Fibroblast of lung (primary cell): ENCODE measurements at places on chromosomes 5 and 9. TPM values are rescaled to one million over a fixed set of nuclear protein-coding genes. Genes with fewer than 3 reads are reported as not detected.

- DNase-seq, result no peak
These were observed 14.9 kb downstream of the MEGF10 start for GRCh38 chr5:127305493-127305892.

DNA sequence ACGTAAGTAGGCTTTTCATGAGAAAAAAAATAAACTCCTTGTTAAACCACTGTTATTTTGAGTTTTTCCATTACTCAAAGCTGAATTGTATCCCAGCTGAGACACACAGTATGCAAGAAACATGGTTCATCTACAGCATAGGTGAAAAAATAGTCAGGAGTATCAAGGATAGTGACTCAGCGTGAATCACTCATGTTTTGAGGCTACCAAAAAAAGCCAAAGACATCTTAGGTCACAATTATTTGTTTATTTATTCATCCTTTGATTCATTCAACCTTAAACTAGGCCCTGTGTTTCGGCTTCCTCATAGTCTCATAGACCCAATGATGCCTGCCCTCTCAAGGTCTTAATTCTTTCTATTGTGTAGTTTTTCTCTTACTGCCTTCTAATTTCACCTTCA is 32.9 kb upstream of the STX17 start:
- peak; percentile 85 for DNase-seq

- DNase-seq, result no peak
These were observed 12.4 kb upstream of the ARAP3 start for GRCh38 chr5:141694479-141694878.

DNA sequence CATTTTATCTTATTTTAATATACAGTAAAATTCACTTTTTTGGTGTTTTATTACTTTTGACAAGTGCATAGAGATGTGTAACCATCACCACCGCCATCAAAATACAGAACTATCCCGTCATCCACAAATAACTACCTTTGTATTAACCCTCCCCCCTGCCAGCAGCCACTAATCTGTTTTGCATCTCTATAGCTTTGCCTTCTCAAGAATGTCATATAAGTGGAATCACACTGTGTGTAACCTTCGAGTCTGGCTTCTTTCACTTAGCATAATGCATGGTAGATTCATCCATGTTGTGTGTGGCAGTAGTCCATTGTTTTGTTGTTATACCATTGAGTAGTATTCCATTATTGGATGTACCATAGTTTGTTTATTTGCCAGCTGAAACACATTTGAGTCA is 98.8 kb downstream of the BOD1 start:
- DNase-seq, result no peak

DNA sequence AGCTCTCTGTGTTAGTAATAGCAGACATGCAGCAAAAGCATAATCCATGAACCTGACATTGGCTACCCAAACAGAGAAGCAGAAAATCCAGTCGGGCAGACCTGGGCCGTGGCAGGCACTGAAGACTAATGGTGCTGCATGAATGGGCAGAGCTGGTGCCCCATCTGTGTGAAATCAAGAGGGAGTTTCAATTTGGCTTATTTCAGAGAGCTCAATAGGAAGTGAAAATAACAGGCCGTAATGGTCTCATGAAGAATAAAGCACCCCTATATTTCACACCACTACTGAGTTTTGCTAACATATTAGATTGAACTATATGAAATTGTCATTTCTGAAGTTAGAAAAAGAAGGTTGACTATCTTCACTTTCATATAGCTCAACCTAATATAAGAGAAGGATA is 149.7 kb downstream of the ENC1 start:
- no peak for DNase-seq

DNA sequence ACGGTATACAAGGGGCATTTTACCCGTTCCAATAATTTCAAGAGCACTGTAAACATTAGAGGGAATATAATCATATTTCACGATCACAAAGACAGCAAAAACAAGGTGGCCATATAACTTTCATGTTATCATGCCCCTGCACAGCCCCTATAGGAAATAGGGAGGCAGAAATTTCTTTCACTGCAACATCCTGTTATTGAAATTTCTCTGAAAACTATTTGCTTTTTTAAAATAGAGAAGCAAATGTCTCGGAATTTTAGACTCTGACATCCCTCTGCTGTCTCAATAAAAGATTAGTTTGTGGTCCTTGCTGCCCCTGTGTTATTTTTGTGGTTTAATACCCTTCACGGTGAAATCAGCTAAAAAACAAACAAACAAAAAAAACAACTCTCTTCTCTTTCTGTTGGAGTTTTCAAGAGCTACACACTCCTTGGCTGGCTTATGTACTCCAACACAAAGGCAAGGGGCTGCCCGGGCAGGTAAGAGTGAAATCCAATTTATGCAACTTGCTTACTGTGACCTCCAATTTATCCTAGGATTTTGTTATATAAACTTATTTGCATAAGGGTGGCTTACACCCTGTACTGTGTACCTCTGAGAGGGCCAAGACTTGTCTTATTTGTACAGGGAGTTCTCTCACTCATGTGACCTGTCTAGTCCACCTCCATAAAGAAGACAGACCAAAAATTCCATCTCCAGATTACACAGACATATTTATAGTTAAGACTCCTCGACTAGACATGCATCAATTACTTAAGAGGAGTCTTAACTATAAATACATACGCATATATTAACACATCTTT is 223.6 kb downstream of the MLLT3 start:
- no peak for DNase-seq

GRCh38 chr9:35731415-35732184 is 395 bp downstream of the TLN1 start:
- DNase-seq, result peak; percentile 43

GRCh38 chr5:14347522-14347921 is 204.4 kb downstream of the TRIO start:
- no peak for DNase-seq

GRCh38 chr5:107672211-107673038 is 1.7 kb upstream of the EFNA5 start:
- peak; percentile 98 for DNase-seq

GRCh38 chr9:72132052-72132451 is 17.2 kb upstream of the GDA start:
- no peak for DNase-seq

DNA sequence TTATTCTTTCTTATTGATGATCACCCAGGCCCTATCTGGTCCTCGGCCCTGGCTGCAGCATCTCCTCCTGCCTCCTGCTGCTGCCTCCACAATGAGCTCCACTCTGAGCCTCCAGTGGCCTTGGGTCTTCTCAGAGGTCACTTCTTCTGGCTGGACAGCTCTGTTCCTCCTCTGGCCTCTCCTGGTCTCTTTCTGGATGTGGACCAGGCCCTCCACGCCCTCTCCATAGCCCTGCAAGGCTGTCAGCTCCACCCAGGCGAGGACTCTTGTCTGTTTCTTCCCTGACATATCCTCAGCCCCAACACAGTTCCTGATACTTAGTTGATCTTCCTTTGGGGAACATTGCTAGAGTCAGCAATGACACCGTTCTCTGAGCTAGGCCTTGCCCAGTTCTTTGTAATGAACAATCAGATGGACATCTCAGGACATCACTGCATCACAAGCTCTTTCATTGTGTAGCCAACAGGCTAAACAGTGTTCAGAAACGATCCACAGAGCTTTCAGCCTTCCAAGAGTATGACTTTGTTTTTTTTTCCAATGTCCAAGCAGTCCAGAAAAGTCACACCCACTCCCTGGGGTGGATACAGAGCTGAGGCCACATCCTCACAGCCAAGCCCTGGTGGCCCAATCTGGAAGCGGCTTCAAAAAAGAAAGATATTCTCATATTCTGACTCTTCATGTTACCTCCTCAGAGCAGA is 62.5 kb upstream of the DNAH5 start:
- no peak for DNase-seq

DNA sequence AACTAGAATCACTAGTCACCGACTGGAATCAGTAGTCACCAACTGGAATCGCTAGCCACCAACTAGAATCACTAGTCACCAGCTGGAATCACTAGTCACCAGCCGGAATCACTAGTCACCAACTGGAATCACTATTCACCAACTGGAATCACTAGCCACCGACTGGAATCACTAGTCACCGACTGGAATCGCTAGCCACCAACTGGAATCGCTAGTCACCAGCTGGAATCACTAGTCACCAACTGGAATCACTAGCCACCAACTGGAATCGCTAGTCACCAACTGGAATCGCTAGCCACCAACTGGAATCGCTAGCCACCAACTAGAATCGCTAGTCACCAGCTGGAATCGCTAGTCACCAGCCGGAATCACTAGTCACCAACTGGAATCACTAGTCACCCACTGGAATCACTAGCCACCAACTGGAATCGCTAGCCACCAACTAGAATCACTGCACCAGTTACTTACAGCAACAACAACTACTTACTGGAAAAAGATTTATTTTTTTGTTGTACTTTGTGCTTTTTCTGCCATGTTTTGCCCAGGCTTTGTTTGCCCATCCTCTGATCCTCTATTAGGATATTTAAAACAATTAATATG is 25.7 kb upstream of the FLT4 start:
- DNase-seq, result no peak

DNA sequence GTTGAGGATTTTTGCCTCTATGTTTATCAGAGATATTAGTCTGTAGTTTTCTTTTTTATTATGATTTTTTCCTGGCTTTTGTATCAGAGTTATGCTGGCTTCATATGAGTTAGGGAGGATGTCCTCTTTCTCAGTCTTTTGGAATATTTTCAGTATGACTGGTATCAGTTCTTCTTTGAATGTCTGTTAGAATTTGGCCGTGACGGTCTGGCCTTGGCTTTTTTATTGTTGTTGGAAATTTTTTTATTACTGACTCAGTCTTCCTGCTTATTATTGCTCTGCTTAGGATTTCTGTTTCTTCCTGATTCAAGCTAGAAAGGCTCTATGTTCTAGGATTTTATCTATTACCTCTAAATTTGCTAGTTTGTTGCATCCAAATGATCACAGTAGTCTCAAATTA is 421.9 kb downstream of the CDH10 start:
- DNase-seq, result peak; percentile 68

- peak; percentile 9 for DNase-seq
These were observed 135.9 kb downstream of the RNF180 start for GRCh38 chr5:64301566-64301965.

TMEM215 gene
- total RNA-seq, result not detected in 2 replicates
